ENCODE measurements at places on chromosomes 2 and 18.

DNA sequence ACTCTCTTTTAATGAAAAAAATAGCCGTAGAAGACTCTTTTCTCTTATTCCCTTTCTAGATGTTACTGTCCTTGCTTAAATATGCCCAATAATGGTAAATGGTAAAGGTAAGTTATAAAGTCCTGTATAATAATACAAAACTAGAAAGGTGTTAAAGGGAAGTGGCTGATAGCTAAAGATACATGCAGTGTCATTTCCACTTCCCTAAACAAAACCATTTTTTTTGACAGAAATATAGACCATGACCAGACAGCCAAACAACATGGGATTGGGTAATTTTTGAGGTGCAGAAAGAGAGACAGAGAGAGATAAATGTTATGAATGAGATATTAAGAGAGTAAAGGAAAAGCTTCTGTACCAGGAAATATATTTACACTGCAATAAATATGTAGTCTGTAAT, 731.7 kb upstream of the REG3G start:
- no peak for DNase-seq

DNA sequence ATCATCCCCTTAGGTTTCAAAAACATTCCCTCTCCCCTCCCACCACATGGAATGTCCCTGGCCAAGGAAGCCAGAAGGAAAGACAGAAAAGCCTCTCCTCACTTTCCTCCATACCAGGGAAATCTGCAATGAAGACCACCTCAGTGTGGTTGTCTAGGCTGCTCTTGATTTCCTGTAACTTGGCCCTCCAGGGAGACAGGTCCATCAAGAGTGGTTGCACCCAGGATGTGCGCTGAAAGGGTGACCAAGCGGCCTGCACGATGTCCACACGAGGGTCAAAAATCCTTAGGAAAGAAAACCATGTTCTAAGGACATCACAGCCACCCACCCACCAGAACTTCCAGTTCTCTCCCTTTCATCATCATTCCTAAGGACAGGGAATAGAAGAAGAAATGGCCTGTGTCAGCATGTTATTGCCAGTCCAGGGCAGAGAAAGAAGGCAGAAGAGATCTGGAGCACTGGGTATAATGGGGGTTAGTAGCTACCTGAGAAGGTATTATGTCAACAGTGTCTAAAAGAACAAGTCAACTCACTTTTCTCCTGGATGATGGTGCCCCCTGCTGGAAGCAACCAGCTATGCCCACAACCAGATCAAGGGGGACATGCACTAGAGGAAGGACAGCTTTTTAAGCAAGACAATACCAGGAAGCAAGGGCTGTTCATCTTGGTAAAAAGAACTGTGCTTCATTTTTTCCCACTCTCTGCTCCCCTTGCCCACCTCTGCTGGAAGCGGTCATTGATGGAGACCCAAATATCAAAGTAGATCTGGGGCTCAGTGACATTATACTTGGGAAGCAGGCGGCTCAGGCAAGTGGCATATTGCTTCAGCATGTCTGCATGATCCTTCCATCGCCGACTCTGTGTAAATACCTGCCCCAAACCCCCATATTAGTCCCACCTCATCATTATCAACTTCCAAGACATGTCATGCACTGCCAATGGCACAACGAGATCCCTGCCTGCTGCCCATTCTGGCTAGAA, 9.3 kb downstream of the GGCX start:
- peak; percentile 67 for DNase-seq

- no peak for DNase-seq
These were observed 13.6 kb downstream of the UPP2 start for GRCh38 chr2:158115202-158115767.

GRCh38 chr2:216574046-216574445, 59.2 kb upstream of the IGFBP2 start:
- DNase-seq, result no peak

DNA sequence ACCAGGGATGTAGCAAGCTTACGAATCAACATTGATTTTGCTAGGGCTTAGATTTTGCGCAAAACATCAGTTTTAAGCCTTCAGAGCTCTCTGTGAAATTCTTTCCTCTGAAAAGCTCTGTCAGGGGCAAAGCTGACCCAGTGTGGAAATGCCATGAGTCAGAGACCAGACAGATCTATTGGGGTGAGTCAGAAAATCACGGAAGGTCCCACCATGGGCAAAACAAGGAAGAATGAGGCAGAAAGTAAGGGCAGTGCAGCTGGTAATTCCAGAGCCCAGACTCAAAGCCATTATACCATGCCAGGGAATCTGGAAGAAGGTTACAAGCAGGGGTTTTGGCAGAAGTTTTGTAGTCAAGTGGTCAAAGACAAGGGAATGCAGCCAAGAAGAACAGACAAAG, 256.6 kb upstream of the CTAGE1 start:
- DNase-seq, result no peak

GRCh38 chr2:69716555-69717120, 25.3 kb upstream of the ANXA4 start:
- no peak for DNase-seq

DNA sequence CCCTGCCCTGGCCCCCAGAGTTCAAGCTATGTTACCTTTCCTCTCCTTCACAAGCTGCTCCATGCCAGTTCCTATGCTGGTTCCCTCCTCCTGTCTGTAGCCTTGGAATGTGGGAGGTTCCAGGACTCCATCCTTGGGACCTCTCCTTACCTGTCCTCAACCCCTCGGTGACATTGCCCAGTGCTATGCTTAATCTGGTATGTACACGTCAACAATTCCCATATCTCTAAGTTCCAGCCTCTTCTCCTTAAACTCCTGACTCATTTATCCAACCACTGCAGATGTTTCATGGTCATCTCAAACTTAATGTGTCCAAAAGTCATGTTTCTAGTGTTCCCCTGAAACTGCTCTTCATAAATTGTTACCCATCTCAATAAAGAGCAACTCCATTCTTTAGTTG, 160.8 kb downstream of the TNS1 start:
- DNase-seq, result no peak

Measured in T-helper 1 cell (primary cell).